Stimulated activated CD8-positive, alpha-beta memory T cell treated with anti-CD3 and anti-CD28 coated beads, Interleukin-7, amount 100 ng/mL, for 1 hour (primary cell): ENCODE measurements at places on chromosomes 5 and 9.
A peak's percentile ranks its signal among the peaks of the same experiment; 100 is the strongest.

DNA sequence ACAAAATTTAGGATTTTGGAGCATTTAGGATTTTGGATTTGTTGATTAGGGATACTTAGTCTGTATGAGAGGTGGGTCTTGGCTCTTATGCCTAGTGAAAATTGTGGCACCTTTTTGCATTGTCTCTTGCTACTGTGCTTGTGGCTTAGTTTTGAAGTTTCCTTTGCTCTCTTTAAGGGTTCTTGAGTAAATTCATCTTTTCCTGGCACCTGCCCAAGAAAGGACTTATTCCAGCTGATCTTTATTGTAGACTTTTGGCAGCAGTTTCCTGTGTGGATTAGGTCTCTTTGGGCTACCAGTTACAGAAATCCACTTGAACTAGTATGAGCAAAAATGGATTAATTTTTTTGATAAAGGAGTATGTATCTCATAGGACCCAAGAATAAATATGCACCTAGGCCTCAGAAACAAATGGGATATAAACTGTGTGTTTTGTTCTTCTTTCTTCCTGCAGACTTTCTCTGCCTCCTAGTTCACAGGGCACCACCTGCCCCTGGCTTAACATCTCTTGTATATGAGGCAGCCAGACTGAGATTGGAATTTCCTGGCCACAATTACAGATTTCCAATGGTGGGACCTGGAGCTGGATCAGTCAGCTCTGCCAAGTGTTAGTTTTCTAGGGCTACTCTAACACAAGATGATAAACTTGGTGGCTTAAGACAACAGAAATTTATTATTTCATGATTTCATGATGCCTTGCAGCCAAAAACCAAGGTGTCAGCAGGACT is 44.6 kb downstream of the FOCAD start:
- DNase-seq = no peak

DNA sequence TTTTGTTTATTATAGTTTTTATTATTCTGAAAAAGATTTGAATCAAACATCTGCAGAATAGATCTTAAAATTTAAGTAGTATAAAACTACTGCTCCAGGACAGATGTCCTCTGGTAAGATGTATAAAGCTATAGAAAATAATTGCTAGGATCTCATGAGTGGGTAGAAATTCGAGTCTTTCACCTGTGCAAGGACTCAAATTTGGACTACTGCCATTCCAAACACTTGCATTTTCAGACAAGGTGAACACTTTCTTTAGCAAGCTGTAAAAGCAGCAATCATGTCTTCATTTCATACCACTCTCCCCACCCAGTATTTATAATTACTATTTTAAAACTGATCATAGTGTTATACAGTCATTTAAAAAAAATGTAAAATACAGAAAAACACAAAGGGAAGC is 20.7 kb downstream of the SKP2 start:
- DNase-seq = no peak

GRCh38 chr5:150904479-150905311 is at the start of gene ZNF300:
Gene ZNF300, minus strand, starts transcription at chr5:150904980. Its CDS starts 1,825 bp downstream, at chr5:150903155.
- DNase-seq = peak; percentile 16

DNA sequence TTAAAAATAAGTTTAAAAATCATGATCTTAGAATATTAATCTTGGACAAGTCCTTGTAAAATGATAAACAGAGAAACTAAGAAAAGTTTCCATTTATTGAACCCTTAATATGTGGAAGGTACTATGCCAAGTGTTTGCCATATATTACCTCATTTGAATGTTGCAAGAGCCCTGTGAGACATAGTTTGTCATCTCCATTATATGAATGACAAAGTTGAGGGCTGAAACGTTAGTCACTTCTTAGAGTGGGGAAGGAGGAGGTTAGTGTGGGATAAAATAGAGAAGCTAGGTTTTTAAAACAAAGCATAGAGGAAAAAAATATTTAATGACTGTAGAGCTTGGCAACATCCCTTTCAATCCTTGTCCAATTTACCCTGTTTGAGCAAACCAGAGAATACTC is 2.0 kb downstream of the TNC start:
- DNase-seq = no peak

- no peak for DNase-seq
Observed at GRCh38 chr9:97615439-97616072, 17.6 kb downstream of the TSTD2 start.

DNA sequence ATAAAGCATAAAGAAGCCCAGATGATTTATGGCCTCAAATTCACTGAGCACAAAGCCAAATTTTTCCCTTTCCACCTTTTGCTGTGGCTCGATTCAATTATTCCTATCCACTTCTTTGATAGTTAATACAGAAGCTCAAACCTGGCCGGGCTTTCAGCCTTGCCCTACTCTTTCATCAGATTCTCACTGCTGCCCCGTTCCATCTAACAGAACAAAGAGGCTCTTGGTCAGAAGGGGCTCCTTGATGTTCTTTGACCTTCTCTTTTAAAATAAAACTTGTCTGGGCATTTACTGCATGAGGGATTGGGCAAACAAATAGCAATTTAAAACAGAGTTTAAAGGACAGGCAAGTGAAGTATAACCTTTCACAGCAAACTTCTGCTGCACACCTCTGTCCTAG is 9.8 kb downstream of the GRXCR2 start:
- DNase-seq = no peak

- no peak for DNase-seq
Observed at GRCh38 chr5:81898403-81898802, 73.4 kb upstream of the ATG10 start.

- no peak for DNase-seq
Observed at GRCh38 chr9:111662576-111663300, 1.3 kb downstream of the GNG10 start.
